ENCODE measurements at places on chromosomes 5 and 9.

GRCh38 chr9:106616851-106617345 lies 246.1 kb upstream of the ZNF462 start:
- no peak for DNase-seq

GRCh38 chr9:105373723-105374122 lies 74.1 kb upstream of the FSD1L start:
- no peak for DNase-seq

DNA sequence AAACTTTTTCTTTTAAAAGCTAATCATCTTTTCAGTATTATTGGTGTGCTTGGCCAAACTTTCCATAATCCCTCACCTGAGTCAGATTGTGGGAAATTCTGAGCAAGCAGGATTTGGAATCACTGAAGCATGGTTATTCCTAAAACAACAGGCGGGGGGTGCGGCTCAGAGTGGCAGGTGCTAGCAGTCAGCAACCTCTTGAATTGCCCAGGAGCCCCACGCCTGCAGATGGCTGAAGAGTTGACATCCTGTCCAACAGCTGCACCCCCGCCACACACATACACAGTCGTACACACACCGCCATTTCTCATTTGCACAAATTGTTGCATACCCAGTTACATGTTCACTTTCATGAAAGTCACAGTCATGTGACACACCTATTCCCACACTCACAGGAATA lies 96.6 kb downstream of the LHX2 start:
- no peak for DNase-seq

DNA sequence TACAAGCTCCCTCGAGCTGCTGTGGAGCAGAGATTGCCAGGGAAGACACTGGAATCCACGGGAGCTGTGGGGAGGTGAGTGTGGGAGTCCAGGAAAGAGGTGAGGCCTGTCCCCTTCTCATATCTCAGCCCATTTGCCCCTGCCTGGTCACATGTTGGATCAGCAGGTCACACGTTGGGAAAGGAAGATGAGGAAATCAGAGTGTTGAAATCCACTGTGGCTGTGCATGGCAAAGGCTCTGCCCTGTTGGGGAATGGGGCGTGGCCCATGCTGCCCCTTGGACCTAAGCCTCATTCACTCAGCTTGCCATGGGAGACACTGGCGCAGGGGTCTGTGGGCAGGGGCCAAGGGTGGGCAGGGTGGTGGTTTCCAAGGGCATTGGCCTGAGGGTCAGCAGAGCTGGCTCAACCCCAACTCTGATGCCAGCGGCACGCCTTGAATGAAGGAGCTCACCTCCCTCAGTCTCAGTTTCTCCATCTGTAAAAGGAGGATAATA lies 85.4 kb upstream of the CPEB4 start:
- no peak for DNase-seq

- DNase-seq: no peak
Observed at GRCh38 chr9:113220467-113221002, 542 bp downstream of the FKBP15 start.

- no peak for DNase-seq
Observed at GRCh38 chr5:79560771-79561524, 47.0 kb upstream of the HOMER1 start.

GRCh38 chr5:2207109-2207399 lies 324.3 kb upstream of the IRX4 start:
- no peak for DNase-seq

- no peak for DNase-seq
Observed at GRCh38 chr9:4530375-4530774, 40.1 kb downstream of the SLC1A1 start.

- no peak for DNase-seq
Observed at GRCh38 chr9:134167530-134167931, 3.2 kb upstream of the RNU6ATAC start.

DNA sequence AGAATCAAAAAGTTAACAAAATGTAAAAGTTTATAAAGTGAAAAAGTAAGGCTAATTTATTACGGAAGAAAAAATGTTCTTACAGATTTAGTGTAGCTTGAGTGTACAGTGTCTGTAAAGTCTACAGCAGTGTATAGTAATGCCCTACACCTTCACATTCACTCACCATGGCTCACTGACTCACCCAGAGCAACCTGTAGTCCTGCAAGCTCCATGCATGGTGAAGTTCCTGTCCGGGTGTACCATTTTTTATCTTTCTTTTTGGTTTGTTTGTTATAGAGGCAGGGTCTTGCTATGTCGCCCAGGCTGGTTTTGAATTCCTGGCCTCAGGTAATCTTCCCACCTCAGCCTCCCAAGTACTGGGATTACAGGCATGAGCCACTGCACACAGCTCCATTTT lies 93.6 kb downstream of the MED27 start:
- DNase-seq: no peak

- no peak for DNase-seq
Observed at GRCh38 chr5:60929024-60929423, 15.8 kb downstream of the ERCC8 start.

DNA sequence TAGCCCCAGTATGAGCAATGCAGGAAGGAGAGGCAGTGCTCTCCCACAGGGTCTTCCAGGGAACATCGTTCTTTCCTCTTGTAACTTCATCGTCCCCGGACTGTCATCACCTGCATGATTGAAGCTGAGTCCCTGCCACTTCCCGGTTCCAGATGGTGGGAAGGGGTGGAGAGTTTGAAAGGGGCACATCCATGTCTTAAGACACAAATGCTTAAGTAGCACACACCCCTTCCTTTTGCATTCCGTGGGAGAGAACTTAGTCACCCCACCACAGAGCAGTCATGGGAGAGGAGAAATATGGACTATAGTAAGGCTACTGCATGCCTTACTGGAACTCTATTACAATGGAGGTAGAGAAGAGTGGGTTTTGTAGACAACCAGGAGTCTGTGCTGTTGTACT lies 165.3 kb upstream of the GAS1 start:
- no peak for DNase-seq

- DNase-seq: no peak
Observed at GRCh38 chr9:86459191-86459590, 105.0 kb upstream of the TUT7 start.

DNA sequence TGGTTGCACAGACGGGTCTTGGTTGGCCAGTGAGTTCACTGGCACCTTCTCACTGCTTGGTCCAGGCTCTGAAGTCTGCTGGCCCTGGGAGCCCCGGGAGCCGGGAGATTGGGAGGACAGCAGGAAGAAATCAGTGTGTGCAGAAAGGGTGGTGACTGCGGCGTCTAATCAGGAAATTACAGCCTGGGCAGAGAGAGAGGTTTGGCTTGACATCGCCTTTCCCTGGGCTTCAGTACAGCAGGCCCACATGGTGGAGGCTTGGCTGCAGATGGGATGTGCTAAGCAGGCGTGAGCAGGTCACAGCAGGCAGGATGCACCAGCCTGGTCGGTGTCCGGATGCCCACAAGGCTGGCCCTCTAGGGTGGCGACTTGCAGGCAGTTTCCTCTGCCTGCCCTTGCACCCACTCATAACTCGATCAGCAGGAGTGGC lies 17.2 kb downstream of the PITX1 start:
- DNase-seq: no peak

DNA sequence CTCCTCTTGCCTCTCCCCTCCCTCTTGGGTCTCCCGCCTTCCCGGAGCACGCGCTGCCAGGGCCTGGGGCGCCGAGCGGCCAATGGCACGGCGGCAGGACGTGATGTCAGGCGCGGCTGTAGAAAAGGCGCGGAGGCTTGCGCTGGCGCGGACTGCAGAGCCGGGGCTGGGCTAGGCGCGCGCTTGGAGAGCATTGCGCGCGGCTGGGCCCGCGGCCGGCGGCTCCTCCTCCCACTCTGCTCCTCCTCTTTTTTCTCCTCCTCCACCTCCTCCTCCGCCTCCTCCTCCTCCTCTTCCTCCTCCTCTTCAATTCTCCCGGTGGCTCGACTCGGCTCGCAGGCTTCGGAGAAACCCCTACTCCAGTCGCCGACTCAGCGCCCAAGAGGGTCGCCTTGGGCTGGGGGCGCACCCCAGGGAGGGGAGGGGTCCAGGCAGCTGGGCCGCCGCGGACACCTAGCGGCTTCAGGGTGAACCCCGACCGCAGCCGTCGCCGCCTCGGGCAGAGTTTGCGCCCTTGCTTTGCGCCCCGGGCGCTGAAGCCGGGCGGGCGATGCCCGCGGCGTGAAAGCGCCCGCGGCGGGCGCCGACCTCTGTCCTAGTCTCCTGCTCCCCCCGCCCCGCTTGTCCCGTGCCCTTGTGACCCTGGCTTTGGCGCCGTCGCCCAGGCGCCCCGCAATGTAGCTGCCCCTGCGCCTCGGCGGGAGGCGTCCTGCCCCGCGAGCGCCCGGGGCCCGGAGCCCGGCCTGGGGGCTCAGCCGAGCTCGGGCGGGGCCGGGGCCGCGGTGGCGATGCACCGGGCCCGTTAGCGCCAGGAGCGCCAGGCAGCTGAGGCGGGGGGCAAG lies at the start of gene LHX2:
TSS of gene LHX2 (plus strand) at position 309 of the 842 bp plus-strand sequence. CDS start 581 bp downstream, outside the sequence.
- DNase-seq: peak; percentile 88

- DNase-seq: no peak
Observed at GRCh38 chr5:138565100-138565821, 9.9 kb downstream of the HSPA9 start.

DNA sequence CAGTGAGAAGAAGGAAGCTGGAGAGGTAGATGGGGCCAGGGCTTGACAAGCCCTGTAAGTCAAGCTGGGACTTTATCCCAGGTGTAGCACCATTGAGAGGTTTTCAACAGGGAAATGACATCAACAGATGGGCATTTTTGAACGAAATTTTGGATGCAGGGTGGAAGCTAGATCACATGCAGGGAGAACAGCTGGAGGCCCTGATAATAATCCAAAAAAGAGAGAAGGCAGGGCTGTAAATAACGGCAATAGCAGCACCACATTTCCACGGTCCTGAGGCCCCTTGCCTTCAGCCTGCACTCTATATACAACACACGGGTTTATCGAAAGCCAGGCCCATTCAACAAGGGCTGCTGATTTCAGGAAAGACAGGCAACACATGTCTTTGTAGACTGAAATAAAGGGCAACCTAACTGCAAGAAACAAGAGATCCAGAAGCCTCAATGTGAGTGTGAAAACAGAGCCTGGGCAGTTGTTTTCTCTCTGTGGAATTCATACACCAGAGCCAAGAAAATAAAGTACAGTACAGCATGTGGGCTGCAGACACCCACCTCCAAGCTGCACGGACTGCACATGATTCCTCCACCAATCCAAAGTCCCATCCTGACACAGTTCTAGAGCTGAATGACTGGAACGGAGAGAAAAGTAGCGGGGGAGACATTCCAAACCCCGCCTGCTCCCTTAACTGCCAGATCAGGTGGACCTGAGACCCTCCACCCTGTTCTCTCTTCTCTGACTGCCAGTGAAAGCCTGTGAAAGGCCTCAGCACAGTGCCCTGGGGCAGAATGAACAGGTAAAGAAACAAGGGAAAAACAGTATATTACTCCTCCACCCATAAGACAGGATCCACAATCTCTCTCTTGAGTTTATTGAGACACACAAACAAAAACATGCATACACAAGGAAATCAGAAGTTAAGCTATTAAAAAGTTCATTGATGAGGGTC lies 36.3 kb downstream of the KLHL3 start:
- DNase-seq: no peak

DNA sequence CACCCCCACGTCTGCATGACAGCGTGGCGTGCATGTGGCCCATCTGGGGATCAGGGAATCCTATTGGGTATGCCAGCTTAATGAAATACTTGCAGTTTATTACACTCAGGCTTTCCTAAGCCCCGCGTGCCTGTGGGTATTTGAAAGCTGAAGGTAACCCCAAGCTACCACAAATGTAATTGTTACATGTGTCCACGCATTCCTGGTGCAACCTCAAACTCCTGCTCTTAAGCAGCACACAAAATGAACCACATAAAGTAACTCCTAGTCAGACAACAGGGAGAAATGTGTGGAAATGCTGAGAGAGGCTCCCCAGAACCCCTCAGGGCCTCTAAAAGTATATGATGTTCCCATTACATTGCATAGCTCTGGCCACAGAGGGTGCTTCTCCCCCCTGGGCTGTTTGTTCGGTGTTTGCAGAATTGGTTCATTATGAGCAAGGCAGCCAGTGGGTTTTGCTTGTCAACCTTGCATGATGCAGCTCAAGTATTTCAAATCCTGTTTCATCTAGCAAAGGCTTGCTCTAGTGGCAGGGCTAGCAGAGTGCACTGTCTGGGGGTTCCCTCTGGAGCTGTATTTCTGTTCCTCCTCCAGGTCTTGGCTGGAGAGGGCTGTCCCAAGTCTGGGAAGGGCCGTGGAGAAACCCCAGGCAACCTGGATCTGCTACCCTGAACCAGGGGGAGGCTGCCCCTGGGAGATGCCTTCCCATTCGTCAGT lies 1.8 kb upstream of the DCANP1 start:
- DNase-seq: no peak

DNA sequence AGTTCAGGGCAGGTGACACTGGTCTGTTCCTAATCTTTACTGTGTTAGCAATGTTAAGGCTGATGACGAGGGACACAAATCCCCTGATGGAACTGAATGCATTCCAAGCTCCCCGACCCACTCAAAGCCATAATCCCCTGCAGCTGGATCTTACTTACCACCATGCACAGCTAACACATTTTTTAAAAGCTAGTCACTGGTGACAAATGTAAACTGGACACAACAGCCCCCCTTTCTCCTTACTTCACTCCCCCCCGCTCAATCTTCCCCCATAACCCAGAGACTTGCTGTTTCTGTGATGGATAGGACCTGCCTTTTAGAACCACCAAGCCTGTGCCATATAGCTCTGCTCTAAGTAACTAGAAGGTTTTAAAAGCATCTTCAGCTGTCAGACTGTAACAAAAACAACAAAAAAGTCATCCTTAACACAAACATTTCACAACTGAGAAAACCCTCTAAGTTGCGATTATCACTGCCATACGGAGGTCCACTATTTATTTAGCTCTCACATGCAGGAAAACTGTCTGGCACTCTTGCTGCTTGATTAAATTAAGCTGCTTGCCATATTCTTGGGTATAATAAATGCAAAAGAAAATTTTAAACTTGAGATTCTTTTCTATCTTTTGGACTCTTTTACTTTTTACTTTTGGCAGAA lies 44.4 kb downstream of the BNC2 start:
- DNase-seq: no peak

GRCh38 chr9:91197232-91198181 lies 164.2 kb downstream of the AUH start:
- peak; percentile 38 for DNase-seq

GRCh38 chr9:120583958-120584369 lies 4.0 kb upstream of the CDK5RAP2 start:
- DNase-seq: peak; percentile 46

DNA sequence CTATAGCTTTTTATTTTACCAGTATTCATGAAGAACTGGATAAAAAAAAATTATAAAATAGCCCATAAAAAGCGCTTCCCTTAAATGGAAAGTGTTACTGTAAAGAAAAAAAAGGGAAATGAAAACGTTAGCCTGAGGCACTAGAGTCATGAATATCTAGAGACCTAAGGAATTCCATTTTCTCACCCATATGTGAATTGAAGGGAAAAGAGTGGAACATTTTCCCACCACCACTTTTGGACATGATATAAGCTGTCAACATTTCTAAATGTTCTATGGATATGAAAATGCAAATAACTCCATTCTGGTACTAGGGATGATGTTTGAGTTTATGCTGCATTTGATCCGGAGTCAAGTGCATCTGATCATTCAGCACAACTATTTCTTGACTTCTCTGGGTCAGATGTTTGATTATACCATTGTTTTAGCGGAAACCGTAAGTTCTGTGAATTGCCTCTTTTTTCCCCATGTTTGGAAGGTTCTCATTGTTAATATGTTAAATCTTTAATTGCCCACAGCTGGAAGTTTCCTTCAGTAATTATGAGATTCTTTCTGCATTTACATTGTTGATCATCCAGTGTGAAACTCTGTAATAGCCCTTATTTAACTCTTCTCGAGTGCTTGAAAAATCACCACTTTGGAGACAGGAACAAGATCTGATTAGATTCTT lies 467.4 kb upstream of the SEMA6A start:
- peak; percentile 13 for DNase-seq

All from iPS-NIHi11 (cell line).